NB4 (cell line): ENCODE measurements at places on chromosomes 11 and 22.
A peak's percentile ranks its signal among the peaks of the same experiment; 100 is the strongest.

DNA sequence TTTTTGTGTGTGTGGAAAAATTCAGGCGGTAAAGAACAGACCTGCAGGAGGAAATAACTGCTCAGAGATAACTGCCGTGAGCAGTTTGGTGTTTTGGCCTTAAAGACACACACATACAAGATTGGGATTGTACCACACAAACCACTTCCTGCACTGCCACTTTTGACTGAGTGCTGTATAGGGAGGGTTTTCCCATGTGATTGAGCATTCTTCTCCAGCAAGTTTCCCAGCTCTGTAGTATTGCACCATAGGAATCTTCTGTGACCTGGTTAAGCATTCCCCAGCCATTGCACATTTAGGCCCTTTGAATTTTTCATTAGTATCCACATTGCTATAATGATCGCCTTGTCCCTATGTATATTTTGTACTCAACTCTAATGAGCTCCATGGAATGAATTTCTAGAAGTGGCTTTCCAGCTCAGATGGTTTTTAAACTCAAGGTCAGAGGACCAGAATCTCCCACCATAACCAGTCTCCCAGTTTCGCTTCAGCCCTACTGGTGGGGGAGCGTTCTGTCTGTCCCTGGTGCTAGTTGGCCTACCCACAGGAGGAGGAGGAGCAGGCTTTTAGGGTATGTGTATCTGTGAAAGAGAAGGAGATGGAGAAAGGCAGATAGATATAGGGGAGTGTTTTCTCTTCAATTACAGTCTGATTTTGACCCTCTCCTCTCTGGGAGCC is 9.3 kb downstream of the CD82 start:
- DNase-seq, result peak; percentile 79

- no peak for DNase-seq
Measured at GRCh38 chr11:26780376-26781085, 58.7 kb upstream of the SLC5A12 start.

GRCh38 chr11:103344886-103345285 is 235.7 kb downstream of the DYNC2H1 start:
- no peak for DNase-seq

DNA sequence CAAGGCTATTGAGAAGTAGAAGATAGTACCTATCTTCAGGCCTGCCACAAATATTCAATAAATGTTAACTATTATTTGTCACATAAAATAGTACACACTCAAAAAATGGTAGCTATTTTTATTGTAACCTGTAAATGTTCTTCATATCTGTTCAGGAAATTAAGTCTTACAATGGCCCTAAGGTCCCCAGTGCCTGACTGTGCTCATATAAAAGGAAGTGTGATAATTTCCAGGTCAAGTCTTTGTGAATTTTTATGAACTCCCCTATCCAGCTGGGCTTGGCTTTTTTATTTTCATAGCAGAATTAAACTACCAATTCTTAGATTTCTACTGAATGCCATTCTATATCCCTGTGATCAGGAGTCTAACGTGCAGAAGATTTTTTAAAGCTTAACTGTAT is 284.2 kb upstream of the PITPNB start:
- DNase-seq, result no peak

- no peak for DNase-seq
Measured at GRCh38 chr11:121670805-121671282, 218.1 kb upstream of the SORL1-AS1 start.

GRCh38 chr11:101091781-101092180 is 37.8 kb downstream of the PGR start:
- DNase-seq, result no peak

DNA sequence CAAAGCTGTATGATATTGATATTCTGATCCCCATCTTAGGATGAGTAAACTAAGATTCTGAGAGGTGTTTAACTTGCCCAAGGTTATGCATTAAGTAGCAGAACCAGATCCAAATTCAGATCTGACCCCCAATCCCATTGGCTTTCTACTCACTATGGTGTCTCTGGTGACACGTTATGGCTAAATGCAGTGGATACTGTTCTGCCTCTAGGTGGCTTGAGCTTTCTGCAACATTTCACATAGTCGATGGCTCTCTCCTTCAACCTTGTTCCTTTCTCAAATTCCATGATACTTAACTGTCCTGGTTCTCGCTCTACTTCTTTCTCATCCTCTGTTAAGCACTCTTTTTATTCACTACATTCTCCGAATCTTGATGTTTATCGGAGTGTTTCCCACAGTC is 9.4 kb downstream of the C11orf97 start:
- peak; percentile 63 for DNase-seq

- no peak for DNase-seq
Measured at GRCh38 chr11:98772893-98773292, 247.9 kb upstream of the CNTN5 start.

- no peak for DNase-seq
Measured at GRCh38 chr11:10551290-10551592, 10.3 kb upstream of the RNF141 start.

- DNase-seq, result no peak
Measured at GRCh38 chr22:19770349-19771220, 10.0 kb downstream of the TBX1 start.

DNA sequence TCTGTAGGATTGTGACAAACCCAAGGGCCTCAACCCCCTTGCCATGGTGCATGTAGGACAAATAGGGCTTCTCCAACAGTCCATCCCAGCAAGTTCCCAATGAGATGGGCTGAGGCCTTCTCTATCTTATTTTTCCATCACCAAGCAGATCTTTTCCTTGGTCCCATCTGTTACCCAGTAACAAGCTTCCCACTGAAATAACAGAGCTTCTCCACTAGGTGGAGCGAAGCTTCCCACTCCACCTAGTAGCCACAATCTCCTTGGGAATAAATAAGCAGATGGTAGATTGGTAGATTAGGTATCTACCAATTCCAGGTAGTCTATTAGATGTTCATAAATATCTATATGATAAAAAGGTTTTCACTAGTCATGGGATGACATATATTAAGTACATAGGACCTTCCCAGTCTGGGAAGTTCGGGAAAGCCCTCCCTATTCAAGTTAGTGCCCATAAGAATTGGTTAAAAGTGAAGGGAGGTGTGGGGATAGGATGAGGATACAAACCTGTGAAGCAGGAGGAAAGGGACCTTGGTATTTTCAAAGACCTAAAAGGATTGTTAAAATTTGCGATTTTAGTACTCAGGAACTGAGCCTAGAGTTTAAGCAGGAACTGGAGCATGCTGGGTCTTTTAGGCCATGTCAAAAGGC is 5.9 kb upstream of the OR52L1 start:
- DNase-seq, result peak; percentile 26

- no peak for DNase-seq
Measured at GRCh38 chr22:23065495-23066122, 4.7 kb upstream of the GNAZ start.

DNA sequence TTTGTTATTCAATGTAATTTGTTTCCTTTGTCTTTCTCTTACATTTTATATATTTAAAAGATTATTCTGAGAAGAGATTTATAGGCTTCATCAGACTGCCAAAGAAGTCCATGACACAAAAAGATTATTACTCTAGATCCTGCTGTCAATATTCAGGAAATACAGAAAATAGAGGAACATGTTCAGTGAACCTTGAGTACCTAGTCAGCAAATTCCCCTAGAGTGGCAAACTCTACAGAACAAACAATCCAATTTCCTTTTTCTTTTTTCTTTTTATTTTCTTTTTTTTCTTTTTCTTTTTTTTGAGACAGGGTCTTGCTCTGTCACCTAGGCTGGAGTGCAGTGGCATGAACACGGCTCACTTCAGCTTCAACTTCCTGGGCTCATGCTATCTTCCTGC is 23.9 kb downstream of the TTC17 start:
- DNase-seq, result no peak

DNA sequence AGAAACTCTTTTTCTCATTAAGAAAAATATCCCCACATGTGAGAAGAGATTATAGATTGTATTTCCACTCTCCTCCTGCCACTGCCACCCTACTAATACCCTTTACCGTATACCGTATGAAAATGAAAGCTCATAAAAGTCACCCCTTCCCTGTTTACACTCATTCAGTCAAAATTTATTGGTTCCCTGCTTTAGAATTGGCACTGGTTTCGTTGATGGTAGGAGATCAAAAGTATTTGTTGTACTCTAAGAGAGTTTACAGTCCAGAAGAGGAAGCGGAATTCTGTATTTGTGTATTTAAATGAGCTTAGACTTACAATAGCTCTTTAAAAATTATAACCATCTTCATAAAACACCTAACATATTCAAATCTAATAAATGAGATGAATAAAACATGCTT is 68.2 kb downstream of the BBOX1 start:
- no peak for DNase-seq

DNA sequence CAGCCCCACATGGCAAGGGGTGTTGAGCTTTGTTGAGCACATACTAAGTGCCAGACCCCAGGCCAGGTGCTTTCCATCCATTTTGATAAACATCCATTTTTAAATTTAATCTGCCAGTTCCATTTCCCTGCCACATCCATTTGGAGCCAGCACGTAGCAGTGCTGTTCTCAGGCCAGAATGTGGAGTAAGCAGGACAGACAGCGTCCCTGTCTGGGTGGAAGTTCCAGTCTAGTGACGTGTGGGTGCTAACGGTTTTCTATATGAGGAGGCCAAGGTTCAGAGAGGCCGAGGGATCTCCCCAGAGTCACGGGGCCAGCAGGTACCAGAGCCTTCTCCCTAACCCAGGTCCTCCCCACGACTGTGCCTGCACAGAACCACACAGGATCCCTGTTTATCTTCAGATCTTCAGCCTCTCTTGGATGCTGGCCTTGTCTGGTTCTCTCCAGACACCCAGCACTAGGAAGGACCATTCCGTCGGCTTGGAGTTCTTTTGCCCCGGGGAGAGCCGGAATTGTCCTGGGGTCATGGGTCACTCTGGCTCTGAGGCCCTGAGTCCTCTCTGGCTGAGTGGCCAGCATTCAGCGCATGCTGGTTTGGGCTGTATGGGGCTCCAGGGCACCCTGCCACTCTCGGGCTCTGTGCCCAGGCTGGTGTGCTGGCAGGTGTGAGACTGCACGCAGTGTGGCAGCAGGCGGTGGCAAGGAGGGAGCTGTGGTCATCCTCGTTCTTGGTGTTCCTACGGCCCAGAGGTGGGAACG is 63.6 kb upstream of the PPARA start:
- no peak for DNase-seq

GRCh38 chr11:16778286-16778685 is 39.8 kb downstream of the C11orf58 start:
- no peak for DNase-seq

- DNase-seq, result no peak
Measured at GRCh38 chr11:4577761-4578160, 3.8 kb upstream of the OR52I2 start.

GRCh38 chr22:35903571-35904335 is 124.9 kb downstream of the RBFOX2 start:
- peak; percentile 18 for DNase-seq

DNA sequence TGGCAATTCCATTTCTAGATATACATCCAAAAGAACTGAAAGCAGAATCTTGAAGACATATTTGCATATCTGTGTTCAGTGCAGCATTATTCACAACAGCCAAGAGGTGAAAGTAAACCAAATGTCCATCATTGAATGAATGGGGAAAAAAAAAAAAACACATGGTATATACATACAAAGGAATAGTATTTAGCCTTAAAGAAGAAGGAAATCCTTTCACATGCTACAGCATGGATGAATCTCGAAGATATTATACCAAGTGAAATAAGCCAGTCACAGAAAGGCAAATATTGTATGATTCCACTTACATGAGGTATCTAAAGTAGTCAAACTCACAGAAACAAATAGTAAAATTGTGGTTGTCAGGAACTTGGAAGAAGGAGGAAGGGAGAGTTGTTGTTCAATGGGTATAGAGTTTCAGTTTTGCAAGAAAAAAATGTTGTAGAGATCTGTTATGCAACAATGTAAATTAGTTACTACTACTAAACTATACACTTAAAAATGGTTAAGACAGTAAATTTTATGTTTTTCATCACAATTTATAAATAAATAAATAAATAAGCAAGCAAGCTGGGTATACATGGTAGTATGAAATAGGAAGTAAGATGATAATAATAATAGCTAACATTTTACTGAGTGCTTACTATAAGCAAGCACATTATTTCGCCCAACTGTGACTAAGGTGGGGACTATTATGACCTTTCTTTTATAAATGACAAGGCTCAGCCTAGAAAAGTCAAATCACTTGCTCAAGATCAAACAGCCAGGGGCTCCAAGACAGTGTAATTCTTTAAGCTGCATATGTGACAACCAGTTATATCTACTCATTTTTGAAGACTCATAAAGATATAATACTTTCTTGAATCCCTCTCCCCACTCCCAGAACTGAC is 50.0 kb downstream of the FAM168A start:
- DNase-seq, result no peak

GRCh38 chr11:132644520-132645239 is 887.6 kb downstream of the OPCML start:
- DNase-seq, result no peak

DNA sequence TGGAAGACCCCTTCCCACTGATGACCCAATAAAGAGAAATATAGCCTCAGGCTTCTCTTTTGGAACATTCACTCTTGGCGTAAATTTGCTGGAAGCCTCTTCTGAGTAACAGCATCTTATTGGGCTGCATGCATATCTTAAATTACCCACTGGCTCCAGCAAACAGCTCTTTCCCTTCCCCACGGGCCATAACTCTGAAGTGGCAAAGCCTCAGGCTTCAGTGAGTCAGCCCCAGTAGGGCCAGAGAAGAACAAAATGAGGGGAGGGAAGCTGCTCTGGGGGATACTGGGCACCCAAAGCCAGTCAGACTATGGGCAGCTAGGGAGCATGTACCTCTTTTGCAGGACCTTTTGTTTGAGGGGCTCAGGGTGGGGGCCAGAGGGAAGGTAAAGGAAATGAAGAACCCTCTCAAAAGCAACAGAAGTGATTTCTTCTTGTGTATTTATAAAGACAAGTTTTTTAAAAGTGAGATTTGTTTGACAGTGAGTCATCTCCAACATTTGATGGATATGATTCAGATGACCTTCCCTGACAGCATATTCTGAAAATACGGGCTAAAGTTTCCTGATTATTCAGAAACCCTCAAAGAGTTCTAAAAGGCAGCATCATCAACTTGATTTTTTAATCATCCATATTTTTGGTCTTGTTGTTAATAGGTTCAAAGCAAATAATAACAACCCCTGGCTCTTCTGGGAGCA is 203.4 kb downstream of the KIF18A start:
- no peak for DNase-seq

DNA sequence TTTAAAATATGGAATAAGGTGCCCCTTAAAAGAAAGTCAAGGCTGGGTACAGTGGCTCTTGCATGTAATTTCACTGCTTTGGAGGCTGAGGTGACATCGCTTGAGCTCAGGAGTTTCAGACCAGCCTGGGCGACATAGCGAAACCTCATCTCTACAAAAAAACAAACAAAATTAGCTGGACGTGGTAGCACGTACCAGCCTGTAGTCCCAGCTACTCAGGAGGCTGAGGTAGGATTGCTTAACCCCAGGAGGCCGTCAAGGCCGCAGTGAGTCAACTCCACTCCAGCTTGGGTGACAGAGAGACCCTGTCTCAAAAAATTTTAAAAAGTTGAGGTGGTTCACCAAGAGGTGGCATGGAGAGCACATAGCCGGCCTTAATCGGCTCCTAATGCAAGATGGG is 17.7 kb upstream of the ADORA2A start:
- peak; percentile 55 for DNase-seq

- DNase-seq, result peak; percentile 61
Measured at GRCh38 chr22:29071261-29072045, 1.4 kb upstream of the KREMEN1 start.
